Jurkat, Clone E6-1 (cell line): ENCODE measurements at places on chromosomes 1 and 21.

GRCh38 chr1:33740040-33740744 is 123.7 kb upstream of the HMGB4 start:
- no peak for DNase-seq

DNA sequence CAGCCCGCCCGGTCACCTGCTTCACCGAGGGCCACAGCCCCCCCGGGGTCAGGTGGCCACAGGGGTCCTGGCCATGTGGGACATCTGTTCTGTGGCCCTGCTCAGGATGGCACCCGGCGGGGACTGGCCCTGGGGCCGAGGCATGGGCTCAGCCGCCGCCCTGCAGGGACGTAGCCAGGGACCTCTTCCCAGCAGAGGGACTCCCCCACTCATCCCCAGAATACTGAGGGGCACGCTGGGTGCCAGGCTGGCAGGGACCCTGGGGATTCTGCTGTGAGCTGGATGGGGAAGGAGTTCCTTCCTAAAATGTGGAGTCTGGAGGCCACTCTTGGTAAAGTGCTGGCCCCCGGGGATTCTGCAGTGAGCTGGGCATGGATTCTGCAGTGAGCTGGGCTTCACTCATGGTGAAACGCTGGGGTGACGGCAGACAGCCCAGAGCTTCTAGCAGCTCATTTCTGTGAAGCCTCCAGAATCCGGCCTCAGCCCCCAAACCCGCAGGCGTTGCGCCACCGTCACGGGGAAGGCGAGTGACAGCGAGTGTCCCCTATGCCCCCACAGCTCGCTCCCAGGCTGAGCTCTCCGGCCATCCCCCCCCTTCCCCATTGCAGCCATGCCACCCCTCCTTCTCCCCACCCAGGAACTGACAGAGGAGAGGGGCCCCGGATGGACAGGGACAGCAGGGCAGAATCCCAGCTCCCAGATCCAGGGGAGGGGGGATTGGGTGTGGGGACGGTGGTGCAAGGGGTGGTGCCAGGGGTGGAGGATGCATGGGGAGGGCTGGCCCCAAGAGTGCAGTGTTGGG is 1.4 kb downstream of the ITGB2 start:
- DNase-seq, result no peak

- DNase-seq, result no peak
Observed at GRCh38 chr21:43187715-43188114, 18.9 kb downstream of the CRYAA start.

GRCh38 chr1:99465176-99465900 is 180.6 kb upstream of the PALMD start:
- DNase-seq, result no peak

- DNase-seq, result no peak
Observed at GRCh38 chr1:113109908-113110554, 37.0 kb downstream of the LRIG2 start.

DNA sequence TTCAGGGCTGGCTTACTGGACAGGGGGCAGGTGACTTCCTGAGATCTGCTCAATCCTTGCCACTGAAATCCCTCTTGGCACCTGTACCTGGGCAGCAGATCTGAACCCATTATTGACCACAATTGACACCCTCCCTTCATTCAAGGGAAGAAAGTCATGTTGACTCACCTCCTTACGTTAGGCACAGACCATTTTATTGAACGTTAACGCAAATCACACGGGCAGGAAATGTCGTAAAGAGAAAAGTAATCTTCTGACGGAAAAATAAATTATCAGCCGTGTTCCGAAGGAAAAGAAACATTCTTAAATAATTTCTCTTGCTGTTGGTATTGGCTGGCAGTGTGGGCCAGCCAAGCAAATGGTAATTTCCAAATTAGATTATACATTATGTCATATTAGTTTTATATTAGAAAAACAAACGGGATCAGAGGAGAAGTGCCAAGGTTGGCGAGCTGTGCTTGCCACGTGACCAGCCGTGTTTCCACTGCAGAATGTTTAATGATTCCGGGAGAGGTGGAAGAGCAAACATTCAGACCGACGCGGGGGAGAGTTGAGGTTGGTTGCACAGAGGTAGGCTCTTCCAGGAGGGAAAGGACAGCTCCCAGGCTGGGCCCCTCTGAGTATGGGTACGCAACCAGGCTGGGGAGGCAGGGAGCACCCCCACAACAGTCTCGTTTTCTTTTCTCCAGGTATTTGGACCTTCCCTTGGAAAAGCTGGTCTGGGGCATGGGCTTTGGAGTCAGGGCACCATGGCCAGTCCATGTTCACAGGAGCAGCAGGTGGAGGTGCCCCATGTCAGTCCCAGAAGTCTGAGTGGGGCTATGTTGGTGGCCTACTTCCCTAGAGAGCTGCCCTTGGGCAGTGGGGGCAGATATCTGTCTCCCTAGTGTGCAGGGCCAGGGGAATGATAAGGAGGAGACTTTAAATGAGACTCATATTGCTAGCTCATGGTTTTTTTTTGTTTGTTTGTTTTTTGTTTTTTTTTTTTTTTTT is 121.1 kb downstream of the FOXD2 start:
- no peak for DNase-seq

GRCh38 chr21:45937721-45938452 is 43.7 kb upstream of the COL6A1 start:
- DNase-seq, result peak; percentile 89

GRCh38 chr21:16194095-16194787 is 464.5 kb downstream of the USP25 start:
- DNase-seq, result no peak

DNA sequence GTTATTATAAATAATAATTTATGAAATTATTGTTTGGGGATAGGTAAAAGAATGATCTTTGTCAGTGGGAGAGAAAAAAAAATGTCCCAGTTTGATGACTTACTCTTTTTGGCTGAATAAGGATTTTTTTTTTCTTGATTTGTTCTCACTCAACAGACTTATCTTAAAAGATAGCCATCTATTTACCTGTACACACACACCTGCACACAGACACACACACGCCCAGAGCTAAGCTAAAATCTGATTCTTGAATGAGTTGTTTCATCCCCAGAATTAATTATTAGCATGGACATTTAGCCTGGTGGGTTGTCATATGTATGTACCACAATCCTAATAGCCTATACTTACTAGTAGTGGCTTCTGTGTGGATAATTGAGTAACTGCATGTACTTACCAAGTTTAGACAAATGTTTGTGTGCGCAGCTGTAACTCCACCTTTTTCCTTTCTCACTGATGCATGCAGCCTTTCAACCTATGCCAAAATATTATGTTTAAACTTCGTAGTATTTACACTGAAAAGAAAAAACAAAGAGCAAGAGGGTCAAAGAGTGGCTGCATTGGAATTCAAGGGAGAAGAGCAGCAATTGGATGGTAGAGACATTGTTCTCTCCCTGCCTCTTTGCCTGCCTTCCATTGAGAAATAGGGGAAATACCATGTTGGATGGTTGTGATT is 174.3 kb downstream of the ADGRL2 start:
- no peak for DNase-seq

DNA sequence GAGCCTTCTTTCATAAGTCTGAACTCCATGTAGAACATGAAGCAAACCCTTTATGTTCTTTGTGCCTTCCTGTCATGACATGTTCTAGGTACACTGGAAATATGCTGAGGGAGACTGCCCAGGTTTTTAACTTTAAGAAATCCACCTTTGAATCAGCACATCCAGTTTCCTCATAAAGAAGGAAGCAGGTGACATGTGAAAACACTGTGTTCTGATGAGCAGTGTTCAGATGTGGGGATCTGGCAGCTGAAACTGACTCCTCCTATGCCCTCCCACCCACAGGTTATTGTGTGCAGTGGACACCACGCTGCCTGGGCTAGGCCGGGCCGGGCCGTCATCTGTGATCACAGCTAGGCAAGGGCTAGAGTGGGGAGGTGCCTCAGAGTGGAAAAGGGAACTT is 51.1 kb downstream of the CNN3 start:
- DNase-seq, result no peak

GRCh38 chr1:163055005-163055404 is 14.2 kb upstream of the RGS4 start:
- DNase-seq, result no peak

- DNase-seq, result no peak
Observed at GRCh38 chr1:244212797-244213475, 161.9 kb downstream of the ZBTB18 start.

GRCh38 chr1:24105368-24106160 is 6.4 kb downstream of the MYOM3 start:
- no peak for DNase-seq

GRCh38 chr1:23751050-23751814 is 8.0 kb downstream of the ELOA start:
- peak; percentile 45 for DNase-seq

DNA sequence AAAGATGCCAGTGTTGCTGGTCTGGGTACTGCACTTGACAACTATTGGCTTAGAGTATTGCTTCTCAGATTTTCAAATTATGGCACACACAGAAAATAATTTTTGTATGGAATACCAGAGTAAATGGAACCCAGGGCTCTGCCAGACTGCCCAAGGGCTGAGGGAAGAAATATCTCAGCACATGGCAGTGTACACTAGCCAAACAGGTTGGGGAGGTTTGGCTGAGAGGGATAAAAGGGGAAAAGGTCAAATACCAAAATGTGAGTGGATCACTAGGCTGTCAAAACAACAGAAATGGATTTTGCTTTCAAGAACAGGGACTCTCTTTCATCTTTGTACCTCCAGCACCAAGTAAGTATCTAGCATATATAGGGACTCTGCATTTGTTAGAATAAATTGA is 3.0 kb upstream of the RGS8 start:
- DNase-seq, result no peak

GRCh38 chr1:89170170-89171066 is 5.4 kb downstream of the GBP7 start:
- no peak for DNase-seq

- no peak for DNase-seq
Observed at GRCh38 chr1:27418326-27419185, 26.1 kb downstream of the GPR3 start.

GRCh38 chr1:55626326-55626725 is 411.2 kb upstream of the USP24 start:
- DNase-seq, result no peak

- DNase-seq, result no peak
Observed at GRCh38 chr1:59018446-59018845, 234.6 kb upstream of the JUN start.

GRCh38 chr1:81605023-81605422 is 195.7 kb upstream of the ADGRL2 start:
- no peak for DNase-seq

DNA sequence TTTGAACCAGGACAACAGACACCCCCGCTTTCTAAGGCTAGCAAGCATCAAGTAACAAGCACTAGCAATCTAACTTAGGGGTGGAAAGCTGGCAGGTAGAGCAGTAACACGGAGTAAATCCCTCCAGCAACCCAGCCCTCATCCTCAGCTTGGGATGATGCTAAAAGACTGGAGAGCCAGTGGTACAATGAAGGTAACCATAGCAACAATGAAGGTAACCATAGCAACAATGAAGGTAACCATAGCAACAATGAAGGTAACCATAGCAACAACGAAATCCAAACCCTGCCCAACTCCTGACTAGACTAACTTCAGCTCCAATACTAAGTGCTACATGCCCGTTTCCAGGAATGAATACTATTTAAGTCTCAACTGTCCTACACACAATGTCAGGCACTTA is 22.2 kb upstream of the EIF4G3 start:
- DNase-seq, result no peak

DNA sequence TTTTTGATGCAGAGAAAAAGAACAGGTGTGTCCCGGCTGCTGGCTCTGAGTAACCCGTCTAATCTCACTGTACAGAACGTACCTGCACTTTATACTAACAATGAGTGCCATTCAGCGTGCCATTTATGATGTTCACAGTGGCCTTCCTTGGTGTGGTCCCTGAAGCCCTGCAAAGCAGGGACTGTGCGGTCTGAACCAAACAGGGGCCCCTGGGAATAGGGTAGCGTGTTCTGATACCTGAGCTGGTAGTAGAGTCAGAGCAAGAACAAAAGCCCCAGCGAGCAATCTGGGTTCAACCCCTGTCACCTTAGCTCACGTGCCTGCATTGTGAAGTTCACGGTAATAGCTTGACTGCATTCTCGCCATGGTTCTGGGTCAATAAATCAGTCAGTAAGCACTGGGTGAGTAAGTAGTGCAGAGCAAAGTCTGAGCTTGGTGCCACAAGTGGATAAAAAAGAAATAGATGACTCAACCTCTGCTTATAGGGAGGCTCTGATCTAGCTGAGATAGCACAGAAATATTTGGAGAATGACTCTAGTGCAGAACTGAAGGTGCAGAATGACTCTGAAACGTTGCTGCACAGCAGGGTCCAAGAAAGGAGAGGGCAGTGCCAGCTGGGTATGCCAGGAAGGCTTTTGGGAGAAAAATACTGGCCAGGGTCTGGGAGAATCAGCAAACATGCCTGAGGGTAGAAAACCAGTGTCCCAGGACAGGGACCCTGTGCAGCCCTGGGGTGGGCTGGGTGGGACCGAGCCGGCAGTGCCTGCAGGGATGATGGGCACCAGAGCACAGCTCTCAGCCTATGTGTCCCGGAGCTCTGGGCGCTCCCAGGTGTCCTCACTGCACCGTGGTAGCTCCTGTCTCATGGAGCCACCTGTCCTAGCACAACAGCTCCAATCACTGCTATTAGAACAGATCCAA is 125.9 kb downstream of the RHOU start:
- no peak for DNase-seq

GRCh38 chr21:36589352-36589971 is 109.5 kb upstream of the SIM2 start:
- DNase-seq, result peak; percentile 29

DNA sequence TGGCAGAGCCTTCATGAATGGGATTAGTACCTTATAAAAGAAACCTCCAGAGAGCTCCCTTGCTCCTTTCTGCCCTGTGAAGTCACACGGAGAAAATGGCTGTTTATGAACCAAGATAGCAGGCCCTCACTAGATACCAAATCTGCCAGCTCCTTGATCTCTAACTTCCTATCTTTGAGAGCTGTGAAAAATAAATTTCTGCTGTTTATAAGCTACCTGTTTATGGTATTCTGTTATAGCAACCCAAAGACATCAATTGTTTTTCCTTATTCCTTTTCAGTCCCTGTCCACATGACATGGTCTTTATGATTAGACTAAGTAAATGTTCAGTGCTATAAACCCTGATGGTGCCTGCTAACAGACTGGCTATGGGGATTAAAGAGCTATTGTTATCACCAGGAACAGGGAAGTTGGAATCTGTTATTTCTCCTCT is 9.7 kb upstream of the STIL start:
- DNase-seq, result no peak

DNA sequence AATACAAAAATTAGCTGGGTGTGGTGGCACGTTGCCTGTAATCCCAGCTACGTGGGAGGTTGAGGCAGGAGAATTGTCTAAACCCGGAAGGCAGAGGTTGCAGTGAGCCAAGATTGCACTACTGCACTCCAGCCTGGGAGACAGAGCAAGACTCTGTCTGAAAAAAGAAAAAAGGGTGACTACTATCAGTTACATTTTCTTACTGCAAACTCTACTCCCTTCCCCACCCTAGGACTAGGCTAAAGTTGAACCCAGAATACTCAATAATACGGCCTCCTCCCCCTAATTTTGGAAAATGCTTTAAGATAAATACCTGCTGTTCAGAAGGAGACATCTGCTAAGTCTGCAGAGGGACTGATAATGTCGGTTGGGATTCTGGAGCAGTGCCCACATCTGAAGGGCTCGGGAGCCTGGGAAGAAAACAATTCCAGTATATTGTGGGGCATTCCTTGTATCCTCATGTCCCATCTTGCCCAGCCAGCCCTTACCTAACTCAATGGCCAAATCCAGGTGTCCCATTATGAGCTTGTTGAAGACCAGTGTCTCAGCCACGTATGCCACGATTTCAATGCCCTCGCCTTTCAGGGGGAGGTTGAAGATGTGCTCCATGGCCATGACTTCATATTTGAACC is 89.7 kb downstream of the ADCY10 start:
- DNase-seq, result no peak
